ENCODE measurements at places on chromosomes 6 and 20.

- no peaks in the 10 kb centered on the region for H3K4me1 ChIP-seq
- H3K27me3 ChIP-seq = peaks cover 8% of the 10 kb centered on the region
- no peak within 1 kb of the TSS for H3K27ac ChIP-seq
- DNase-seq = no peak
- H3K36me3 ChIP-seq = no peaks in the 10 kb centered on the region
Measured at GRCh38 chr6:52087498-52087999, at the start of gene PKHD1. TSS of gene PKHD1 (minus strand) at chr6:52087613. CDS start at chr6:52084933, 2,680 bp downstream.

GRCh38 chr6:52115891-52116604 lies 28.6 kb upstream of the PKHD1 start:
- no peaks in the 10 kb centered on the region for H3K36me3 ChIP-seq
- no peak overlapping the region for H3K27ac ChIP-seq
- H3K4me3 ChIP-seq = no peak overlapping the region
- H3K4me1 ChIP-seq = no peaks in the 10 kb centered on the region
- no peak for DNase-seq

DNA sequence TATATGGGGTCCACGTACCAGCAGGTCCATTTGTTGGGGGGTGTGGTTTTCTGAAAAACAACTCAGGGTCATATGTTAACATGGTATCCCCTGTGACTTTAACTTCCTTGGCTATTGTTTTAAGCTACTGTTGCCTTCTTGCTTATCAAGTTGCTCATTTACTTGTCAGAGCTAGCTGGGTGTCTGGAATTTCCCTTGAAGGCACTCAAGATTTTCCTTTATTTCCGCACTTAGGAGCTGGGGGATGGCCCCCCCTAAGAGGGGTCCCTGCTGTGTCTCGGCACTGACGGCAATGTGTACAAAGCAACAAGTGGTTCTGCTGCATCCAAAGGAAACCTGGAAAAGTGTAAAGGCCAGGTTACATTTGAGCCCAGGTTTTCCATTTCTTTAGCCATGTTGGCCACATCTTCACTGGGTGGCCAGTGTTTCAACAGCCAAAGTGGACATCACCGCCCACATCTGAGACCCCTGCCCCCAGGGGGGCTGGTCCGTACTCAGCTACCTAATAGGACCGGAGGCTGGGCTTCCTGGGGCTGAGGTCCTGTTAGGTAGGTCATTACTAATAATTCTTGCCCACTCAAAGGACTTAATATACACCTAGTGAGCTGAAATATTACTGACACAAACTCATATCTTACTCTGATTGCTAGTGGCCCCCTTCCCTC lies 24.8 kb upstream of the SYNDIG1 start:
- no peak overlapping the region for H3K27ac ChIP-seq
- DNase-seq = no peak
- H3K36me3 ChIP-seq = no peaks in the 10 kb centered on the region

DNA sequence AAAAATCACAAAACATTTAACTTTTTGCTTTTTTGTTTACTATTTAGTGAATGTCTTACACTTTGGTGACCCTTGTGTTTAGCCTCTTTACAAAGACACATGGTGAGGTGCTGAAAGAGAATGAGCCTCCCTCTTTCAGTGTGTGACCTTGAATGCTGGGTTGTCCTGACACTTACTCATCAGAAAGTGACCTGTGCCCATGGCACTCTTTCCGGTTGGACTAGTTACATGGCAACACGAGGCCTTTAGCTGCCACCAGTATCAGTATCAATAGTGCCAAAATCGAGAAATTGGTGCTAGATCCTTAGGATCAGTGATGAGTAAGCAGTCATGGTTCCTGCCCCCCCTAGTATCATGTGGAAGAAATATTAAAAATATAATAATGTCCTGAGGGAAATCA lies 1.7 kb upstream of the RPL7L1 start:
- H3K27me3 ChIP-seq = no peaks in the 10 kb centered on the region
- peak overlapping the region; percentile 25 for H3K27ac ChIP-seq
- H3K4me1 ChIP-seq = peaks cover 42% of the 10 kb centered on the region
- peaks cover 12% of the 10 kb centered on the region for H3K36me3 ChIP-seq
- H3K4me3 ChIP-seq = no peak overlapping the region
- no peak for DNase-seq

DNA sequence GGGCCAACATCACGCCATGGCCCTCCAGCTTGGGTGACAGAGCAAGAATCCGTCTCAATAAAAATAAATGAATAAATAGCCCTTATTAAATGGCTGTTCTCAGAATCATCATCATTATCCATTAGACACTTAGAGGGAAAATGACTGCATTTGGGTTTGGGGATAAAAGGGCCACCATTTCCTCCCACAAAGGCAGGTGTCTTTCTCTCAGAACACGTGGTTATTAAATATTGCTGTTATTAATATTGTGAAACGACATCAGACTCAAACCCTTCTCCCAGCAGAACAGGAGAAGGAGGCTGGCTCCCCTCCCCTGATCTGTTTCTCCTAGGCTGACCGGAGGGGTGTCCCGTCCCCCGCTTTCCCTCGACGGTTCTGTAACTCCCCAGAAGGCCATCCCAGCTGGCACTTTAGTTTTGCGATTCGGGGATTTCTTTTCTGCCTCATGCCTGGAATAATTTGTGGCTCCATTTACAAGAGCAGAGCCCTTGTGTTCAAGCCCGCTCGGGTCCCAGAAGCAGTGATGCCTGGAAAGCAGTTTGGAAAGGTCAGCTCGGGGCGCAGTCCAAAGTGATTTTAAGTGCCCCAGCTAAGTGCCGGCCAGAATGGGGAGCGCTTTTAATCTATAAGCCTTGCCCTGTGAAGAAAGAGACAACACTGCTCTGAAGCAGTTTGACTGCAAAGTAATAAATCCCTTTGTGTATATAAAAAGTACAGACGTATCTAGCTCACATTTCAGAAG lies 41.9 kb downstream of the EYA2 start:
- H3K4me1 ChIP-seq = peaks cover 7% of the 10 kb centered on the region
- H3K36me3 ChIP-seq = no peaks in the 10 kb centered on the region
- H3K27ac ChIP-seq = no peak overlapping the region
- H3K27me3 ChIP-seq = peaks cover 72% of the 10 kb centered on the region

DNA sequence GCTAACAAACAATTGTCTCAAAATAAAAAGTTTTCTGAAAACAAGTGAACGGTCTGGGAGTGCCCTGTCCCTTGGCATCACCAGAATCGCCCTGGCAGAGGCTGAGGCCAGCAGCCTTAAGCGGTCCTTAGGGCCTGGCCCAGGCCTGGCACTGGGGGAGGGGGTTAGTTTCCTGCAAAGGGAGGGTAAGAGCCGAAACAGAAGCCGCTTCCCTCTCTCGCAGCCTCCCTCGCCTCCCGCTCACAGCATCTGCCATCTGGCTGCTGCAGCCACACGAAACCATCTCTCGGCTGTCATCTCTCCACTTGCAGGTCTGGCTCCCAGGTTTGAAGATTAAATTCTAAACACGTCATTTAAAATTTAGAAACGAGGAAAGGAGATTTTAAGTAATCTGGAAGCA lies 31.5 kb downstream of the PMEPA1 start:
- H3K36me3 ChIP-seq = no peaks in the 10 kb centered on the region
- peaks cover 79% of the 10 kb centered on the region for H3K4me1 ChIP-seq
- no peaks in the 10 kb centered on the region for H3K27me3 ChIP-seq
- H3K27ac ChIP-seq = no peak overlapping the region
- no peak overlapping the region for H3K4me3 ChIP-seq

DNA sequence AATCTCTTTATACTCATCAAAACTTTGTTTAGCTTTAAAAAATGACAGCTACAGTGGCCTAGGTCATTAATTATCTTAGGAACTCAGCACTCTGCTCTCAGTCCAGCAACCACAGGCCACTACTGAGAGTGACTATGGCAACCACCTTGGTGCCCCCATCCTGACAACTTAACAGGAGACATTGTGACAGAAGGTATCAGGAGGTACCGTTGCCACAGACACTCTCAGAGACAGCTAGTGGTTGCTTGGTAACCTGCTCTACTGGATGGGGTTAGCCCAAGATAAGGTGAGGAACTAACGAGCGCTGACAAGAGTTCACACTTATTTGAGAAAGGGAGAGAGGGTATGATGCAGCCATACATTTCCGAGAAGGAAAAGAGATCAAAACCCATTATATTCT lies 76.1 kb upstream of the TFAP2D start:
- H3K27ac ChIP-seq = no peak overlapping the region
- no peak overlapping the region for H3K4me3 ChIP-seq
- no peaks in the 10 kb centered on the region for H3K4me1 ChIP-seq
- no peak for DNase-seq

DNA sequence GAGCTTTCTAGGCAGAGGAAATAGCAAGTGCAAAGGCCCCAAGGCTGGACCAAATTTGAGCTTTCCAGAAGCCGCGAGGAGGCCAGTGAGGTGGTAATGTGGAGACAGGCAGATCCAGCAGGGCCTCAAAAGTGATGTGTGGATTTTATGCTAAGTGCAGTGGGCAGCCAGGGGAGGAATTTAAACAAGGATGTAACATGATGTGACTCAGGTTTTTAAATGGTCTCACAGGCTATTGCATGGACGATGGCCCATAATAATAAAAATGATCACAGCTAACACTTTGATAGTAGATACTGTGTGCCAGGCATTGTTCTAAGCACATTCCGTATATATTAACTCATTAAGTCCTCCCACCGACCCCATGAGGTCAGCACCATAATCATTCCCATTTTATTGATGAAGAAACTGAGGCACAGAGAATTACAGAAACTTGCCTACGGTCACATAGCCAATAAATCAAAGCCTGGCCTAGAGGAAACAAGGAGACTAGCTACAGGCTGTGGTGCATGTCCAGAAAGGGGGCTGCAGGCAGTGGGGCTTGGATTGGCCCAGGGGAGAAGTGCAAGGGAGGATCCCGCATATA lies 18.0 kb upstream of the PREX1 start:
- no peak for DNase-seq
- no peaks in the 10 kb centered on the region for H3K36me3 ChIP-seq
- H3K27me3 ChIP-seq = no peaks in the 10 kb centered on the region
- no peak overlapping the region for H3K4me3 ChIP-seq
- H3K4me1 ChIP-seq = peaks cover 15% of the 10 kb centered on the region

- no peaks in the 10 kb centered on the region for H3K27me3 ChIP-seq
- H3K27ac ChIP-seq = no peak overlapping the region
- DNase-seq = no peak
- no peak overlapping the region for H3K4me3 ChIP-seq
- no peaks in the 10 kb centered on the region for H3K36me3 ChIP-seq
- H3K4me1 ChIP-seq = no peaks in the 10 kb centered on the region
Measured at GRCh38 chr20:15951658-15952057, 621.6 kb downstream of the KIF16B start.

- H3K27ac ChIP-seq = no peak overlapping the region
- no peaks in the 10 kb centered on the region for H3K27me3 ChIP-seq
- H3K4me1 ChIP-seq = no peaks in the 10 kb centered on the region
- H3K4me3 ChIP-seq = no peak overlapping the region
- H3K36me3 ChIP-seq = no peaks in the 10 kb centered on the region
Measured at GRCh38 chr6:138261116-138261780, 43.0 kb upstream of the PBOV1 start.

- no peak for DNase-seq
- no peak overlapping the region for H3K4me3 ChIP-seq
- no peaks in the 10 kb centered on the region for H3K27me3 ChIP-seq
- no peak overlapping the region for H3K27ac ChIP-seq
- H3K36me3 ChIP-seq = no peaks in the 10 kb centered on the region
- H3K4me1 ChIP-seq = no peaks in the 10 kb centered on the region
Measured at GRCh38 chr6:21791581-21791980, 198.0 kb downstream of the SOX4 start.

All from left ventricle myocardium inferior (tissue), 1 donor.